ENCODE measurements at places on chromosomes 7 and 10.

- no peak for DNase-seq
Measured at GRCh38 chr10:90204131-90204955, 503.0 kb downstream of the KIF20B start.

DNA sequence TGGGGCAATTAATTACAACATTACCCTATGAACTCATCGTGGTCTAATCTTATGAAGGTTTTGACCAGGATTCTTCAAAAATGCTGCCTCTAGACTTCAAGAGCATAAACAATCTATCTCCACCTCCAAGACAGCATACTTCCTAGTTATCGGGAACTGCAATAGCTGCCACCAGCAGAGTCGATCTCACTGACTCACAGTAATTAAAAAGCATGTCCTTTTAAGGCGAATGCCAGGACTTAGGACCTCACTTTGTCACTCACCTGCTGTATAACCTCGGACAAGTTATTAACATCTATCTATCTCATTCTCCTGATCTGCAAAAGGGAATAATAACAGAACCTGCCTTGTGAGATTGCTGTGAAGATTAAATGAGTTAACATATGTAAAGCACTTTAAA is 666.0 kb upstream of the COBL start:
- no peak for DNase-seq

GRCh38 chr10:112361951-112362751 is 11.8 kb upstream of the ACSL5 start:
- no peak for DNase-seq

DNA sequence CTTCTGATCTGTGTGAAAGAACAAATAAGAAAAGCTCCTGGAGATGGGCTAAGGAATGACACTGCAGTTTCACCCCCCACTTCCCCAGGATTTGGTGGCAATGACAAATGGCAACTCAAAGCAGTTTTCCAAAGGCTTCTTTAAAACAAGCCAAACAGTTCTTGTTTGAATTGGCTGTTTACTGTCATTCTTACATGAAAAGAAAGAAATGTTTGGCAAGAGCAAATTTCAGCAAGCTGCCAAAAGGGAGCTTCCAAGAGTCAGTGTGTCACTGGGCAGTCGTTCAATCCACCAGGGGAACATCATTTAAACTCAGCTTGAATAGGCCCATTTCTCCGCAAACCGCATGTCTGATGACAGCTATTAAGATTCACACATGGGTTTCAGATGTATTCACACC is 119.0 kb upstream of the RHOBTB1 start:
- DNase-seq, result no peak

DNA sequence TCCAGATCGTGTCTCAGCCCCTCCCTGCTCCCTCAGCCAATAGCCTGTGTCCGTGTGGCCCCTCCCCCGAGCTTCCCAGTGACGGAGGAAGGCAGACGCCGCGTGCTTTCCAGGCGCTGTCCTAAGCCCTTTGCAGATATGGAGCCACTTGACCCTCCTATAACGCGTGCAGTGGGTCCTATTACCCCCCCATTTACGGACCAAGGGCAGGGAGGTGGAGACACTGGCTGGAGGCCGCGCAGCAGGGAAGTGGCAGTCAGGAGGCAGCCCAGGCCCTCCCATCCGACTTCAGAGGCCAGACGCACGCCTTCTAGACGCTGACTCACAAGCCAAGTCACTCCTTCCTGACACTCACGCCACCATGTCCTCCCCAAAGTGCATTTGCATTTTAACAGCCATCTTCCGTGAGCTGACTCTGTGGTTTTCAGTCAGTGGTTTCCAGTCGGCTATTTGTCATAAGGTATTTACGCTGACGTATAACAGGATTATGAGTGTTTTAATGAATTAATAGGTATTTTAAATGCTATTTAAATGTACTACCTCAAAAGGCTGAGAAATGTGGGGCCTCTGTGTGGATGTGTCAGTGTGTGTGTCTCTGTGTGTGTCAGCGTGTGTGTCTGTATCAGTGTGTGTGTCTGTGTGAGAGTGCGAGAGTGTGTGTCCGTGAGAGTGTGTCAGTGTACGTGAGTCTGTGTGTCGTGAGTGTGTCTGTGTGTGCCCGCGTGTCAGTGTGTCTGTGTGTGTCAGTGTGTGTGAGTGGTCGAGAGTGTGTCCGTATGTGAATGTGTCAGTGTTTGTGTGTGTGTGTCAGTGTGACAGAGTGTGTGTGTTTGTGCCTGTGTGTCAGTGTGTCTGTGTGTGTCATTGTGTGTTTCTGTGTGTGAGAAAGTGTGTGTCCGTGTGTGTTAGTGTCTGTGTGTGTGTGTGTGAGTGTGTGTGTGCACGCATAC is 92.0 kb upstream of the INSIG1 start:
- DNase-seq, result no peak

GRCh38 chr10:31242902-31243301 is 76.1 kb upstream of the ZEB1 start:
- no peak for DNase-seq

DNA sequence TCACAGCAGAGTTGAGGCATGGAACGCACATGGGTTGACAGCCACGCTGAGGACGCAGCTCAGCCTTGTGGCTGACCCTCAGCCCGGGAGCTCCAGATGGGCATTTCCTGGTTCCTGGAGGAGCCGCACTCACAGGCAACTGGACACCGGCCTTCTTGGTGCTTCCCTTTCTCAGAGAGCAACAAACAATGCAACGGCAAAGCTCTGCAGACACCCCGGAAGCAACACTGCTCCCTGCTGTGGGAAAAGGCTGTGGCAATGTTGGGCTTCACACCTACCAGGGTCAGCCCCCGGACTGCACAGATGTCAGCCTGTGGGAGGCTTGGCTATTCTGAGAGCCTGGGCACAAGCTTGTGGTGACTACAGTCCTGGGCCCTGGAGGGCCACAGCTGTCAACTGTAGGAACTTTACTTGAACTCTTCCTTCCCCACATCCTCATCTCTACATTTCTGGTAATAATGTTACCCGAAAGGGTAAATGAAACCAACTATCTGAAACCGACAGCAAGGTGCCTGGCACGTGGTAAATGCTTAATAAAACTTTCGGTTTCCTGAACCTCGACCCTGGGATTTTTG is 597.5 kb upstream of the MKI67 start:
- DNase-seq, result no peak

- no peak for DNase-seq
Measured at GRCh38 chr10:18140957-18141845, 977 bp downstream of the CACNB2 start.

- no peak for DNase-seq
Measured at GRCh38 chr7:66255534-66256100, 50.5 kb downstream of the TPST1 start.

DNA sequence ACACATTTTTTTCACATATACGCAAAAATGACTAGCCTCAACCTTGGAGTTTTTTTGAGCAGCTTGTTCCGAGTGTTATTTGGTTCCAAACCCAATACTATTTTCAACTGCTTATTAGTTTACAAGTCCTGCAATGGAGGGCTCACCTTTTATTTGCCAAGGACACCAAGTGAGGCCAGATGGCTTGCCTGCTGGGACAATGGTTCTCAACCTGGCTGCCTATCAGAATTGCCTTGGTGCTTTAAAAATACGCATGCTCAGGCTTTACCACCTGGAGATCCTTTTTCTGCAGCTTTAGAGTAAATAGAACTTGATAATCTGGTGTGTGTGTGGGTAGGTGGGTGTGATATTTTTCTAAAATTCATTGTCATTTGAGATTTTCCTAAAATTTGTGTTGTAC is 276.8 kb downstream of the MTERF1 start:
- DNase-seq, result no peak

DNA sequence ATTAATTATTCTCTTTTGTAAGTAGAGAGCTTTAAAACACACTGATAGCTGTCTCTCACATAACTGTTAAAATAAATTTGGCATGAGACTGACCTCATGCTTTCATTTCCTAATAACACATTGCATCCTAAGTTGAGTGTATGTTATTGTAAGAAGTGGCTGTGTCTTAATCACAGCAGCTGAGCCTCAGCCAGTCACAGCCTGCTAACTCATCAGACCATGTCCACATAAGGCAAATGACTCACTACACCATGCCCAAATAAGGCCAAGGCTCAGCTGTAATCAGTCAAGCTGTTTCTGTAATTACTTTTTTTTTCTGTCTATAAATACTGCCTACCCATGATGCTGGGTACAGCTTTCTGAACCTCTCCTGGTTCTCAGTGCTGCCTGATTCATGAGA is 860.9 kb downstream of the XPNPEP1 start:
- DNase-seq, result no peak

- DNase-seq, result no peak
Measured at GRCh38 chr7:359226-359765, 69.3 kb downstream of the FOXL3 start.

DNA sequence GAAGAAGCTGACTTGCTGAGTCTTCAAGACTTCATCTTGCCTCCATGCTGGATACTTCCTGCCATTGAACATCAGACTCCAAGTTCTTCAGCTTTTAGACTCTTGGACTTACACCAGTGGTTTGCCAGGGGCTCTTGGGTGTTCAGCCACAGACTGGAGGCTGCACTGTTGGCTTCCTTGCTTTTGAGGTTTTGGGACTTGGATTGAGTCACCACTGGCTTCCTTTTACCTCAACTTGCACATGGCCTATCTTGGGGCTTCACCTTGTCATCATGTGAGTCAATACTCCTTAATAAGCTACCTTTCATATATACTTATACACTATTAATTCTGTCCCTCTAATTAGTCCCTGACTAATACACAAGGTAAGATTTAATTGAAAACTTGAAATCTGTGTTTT is 361.7 kb upstream of the SEMA3C start:
- no peak for DNase-seq

- no peak for DNase-seq
Measured at GRCh38 chr7:6545398-6546126, 5.7 kb downstream of the GRID2IP start.

- DNase-seq, result no peak
Measured at GRCh38 chr10:17038627-17039026, 91.0 kb downstream of the CUBN start.

- DNase-seq, result no peak
Measured at GRCh38 chr7:107103369-107103768, 58.9 kb downstream of the PRKAR2B start.

DNA sequence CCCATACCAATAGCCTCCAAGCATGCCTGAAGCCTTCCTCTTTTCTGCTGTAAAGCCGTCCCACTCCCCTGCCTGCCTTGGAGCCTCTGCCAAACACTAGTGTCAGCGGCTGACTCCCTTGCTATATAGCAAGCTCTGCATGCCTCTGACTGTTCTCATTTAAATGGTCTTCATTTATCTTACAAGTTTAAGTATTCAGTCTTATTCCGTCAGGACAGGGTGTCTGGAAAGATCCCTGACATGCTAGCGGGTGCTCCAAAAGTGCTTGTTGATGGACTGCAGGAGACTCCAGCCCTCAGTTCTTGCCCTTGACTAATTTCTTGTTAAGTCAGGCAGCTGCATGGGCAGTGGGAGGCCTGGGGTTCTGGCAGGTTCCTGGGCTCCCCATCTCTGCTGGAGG is 298.7 kb downstream of the GFRA1 start:
- no peak for DNase-seq

DNA sequence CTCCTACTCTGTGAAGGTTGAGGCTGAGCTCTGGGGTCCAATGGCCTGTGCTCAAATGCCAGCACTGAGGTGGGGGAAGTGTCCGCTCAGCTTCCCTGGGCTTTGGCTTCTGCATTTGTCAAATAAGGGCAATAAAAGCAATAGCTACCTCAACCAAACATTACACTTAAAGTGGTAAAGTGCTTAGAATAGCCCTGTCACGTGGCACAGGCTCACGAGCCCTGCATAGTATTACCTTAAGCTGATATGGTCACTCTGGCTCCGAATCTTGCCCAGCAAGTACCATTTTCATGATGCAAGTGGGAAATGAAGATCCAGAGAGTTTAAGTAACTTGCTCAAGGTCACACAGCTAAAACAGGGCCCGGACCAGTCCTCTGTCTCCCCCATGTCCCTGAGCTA is 451.1 kb upstream of the ZMIZ1 start:
- no peak for DNase-seq

GRCh38 chr10:117686606-117687005 is 144.1 kb downstream of the EMX2 start:
- DNase-seq, result no peak

- DNase-seq, result no peak
Measured at GRCh38 chr7:44408596-44408995, 81.9 kb downstream of the NUDCD3 start.
